ENCODE measurements at places on chromosomes 11 and 22.

DNA sequence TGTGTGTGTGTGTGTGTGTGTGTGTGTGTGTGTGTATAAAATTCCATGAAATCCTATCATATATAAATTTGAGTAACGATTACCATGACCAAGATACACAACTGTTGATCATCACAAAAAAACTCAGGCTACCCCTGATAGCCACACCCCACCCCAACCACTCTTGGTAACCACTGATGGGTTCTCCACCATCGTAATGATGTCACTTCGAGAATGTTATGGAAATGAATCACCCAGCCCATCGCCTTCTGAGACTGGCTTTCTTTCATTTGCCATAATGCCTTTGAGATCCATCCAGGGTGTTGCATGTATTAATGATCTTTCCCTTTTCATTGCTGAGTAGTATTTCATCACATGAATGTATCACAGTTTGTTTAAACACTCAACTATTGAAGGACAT is 496.0 kb downstream of the MIAT start:
- H3K4me3 ChIP-seq, result no peak overlapping the region
- H3K27ac ChIP-seq, result no peak overlapping the region
- no peak for DNase-seq
- no peaks in the 10 kb centered on the region for H3K27me3 ChIP-seq

DNA sequence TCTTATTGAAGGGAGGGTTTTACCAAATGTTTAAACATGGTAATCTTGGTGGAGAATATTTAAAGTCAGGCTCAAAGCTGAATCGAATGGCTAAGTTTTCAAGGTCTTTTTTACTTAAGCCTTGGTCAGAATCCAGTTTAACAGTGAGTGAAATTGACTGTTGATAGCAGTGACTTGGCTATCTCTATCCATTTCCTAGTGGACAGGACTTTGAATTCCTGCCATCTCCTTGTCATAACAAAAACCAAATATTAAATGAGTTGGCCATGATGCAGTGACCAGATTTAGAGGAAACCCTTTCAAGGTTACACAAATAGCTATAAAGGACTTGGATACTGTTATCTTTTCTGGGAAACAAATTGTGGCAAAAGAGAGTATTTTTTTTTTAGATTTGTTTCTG is 92.0 kb downstream of the JRKL start:
- H3K27ac ChIP-seq, result no peak overlapping the region
- no peaks in the 10 kb centered on the region for H3K27me3 ChIP-seq
- H3K4me1 ChIP-seq, result no peaks in the 10 kb centered on the region
- DNase-seq, result no peak
- no peak overlapping the region for H3K4me3 ChIP-seq

GRCh38 chr11:35486934-35487333 is 38.5 kb downstream of the PAMR1 start:
- H3K4me1 ChIP-seq, result no peaks in the 10 kb centered on the region
- DNase-seq, result no peak
- H3K27ac ChIP-seq, result no peak overlapping the region
- no peak overlapping the region for H3K4me3 ChIP-seq

DNA sequence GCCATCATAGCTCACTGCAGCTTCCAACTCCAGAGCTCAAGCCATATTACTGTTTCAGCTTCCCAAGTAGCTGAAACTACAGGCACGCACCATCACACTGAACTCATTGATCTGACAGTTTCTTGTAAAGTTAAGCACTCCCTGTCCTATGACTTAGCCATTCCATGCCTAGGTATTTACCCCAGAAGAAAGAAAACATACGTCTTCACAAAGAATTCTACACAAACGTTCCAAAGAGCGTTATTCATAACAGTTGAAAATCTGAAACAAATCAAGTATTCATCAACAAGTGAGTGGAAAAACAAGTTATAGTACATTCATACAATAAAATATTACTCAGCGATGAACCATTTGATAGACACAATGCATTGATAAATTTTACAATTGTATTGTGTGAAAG is 7.8 kb upstream of the NLRP10 start:
- DNase-seq, result no peak
- no peak overlapping the region for H3K4me3 ChIP-seq
- no peaks in the 10 kb centered on the region for H3K27me3 ChIP-seq
- H3K36me3 ChIP-seq, result no peaks in the 10 kb centered on the region
- H3K4me1 ChIP-seq, result no peaks in the 10 kb centered on the region

DNA sequence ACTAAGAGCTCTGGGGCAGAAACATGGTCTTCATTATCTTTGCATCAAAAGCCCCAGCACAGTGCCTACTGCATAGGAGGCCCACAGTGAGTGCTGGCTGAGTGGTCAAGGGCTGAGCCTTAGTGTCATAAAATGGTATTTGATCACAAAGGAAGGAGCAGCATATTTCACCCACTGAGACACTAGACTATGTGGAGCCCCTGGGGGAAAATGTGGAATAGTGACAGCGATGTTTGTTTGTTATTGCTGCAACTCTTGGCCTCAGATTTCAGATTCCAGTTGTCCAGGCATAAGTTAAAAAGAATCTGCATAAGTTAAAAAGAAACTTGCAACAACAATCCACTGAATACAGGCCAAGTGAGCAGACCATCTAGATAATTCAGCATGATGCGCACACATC is 7.0 kb downstream of the KIRREL3 start:
- H3K4me3 ChIP-seq, result no peak overlapping the region
- no peaks in the 10 kb centered on the region for H3K36me3 ChIP-seq
- no peaks in the 10 kb centered on the region for H3K4me1 ChIP-seq
- DNase-seq, result no peak

DNA sequence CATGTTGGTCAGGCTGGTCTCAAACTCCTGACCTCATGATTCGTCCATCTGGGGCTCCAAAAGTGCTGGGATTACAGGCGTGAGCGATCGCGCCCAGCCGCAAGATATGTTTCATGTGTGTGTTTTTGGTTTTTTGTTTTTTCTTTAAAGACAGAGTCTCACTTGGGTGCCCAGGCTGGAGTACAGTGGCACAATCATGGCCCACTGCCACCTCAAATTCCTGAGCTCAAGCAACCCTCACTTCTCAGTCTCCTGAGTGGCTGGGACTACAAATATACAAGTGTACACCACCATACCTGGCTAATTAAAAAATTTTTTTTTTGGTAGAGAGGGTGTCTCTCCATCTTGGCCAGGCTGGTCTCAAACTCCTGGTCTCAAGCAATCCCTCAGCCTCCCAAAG is 8.4 kb downstream of the TIGD3 start:
- H3K27ac ChIP-seq, result peak overlapping the region; percentile 26
- H3K4me3 ChIP-seq, result no peak overlapping the region
- H3K36me3 ChIP-seq, result peaks cover 2% of the 10 kb centered on the region
- peaks cover 5% of the 10 kb centered on the region for H3K4me1 ChIP-seq
- no peak for DNase-seq

GRCh38 chr22:17792299-17792698 is 18.0 kb upstream of the BID start:
- H3K4me3 ChIP-seq, result no peak overlapping the region
- no peak for DNase-seq

DNA sequence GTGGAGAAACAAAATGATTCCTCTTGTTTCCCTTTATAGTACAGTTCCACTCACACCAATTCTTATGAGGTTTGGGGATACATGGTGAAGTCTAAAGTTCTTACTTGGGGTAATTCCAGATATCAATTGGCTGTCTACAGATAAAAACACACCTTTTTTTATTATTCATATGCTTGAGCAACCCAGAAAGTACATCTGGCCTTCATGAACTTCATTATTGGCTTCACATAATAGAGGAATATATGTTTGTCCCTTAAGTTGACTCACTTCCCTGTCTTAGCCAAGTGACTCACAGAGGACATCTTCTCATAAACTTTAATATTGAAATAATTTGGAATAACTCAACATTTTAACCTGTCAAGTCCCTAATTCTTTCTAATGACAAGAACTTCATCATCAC is 36.3 kb upstream of the SOX6 start:
- peak overlapping the region; percentile 62 for H3K27ac ChIP-seq
- no peak overlapping the region for H3K4me3 ChIP-seq
- H3K4me1 ChIP-seq, result no peaks in the 10 kb centered on the region

GRCh38 chr11:126839496-126839895 is 161.1 kb downstream of the KIRREL3 start:
- H3K4me1 ChIP-seq, result no peaks in the 10 kb centered on the region
- no peak overlapping the region for H3K27ac ChIP-seq
- H3K4me3 ChIP-seq, result no peak overlapping the region
- no peaks in the 10 kb centered on the region for H3K36me3 ChIP-seq
- no peak for DNase-seq

DNA sequence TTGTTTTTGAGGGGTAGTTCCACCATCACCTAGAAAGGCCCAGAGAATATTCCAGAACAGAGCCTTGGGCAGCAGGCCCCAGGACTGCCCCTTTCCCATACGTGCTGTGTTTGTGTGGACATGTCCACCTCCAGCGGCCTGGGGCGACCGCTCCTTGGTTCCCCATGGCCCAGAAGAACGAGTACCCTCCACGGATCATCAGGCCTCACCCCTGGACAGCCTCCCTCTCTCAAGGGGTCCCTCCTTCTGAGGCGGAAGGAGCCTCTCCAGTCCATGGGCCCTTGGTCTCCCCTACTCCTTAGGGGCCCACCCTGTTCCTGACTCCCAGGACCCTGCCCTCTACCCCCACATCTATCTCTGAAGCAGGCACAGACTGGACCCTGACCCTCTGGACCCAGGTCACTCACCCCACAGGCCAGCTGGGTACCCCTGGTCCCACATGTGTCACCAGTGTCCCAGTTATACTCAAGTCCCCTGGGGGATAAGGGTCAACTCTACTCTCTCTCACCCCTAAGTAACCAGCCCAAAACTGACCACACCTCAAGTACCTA is 32.6 kb downstream of the IGLL5 start:
- no peak for DNase-seq
- H3K36me3 ChIP-seq, result no peaks in the 10 kb centered on the region
- H3K4me3 ChIP-seq, result no peak overlapping the region

DNA sequence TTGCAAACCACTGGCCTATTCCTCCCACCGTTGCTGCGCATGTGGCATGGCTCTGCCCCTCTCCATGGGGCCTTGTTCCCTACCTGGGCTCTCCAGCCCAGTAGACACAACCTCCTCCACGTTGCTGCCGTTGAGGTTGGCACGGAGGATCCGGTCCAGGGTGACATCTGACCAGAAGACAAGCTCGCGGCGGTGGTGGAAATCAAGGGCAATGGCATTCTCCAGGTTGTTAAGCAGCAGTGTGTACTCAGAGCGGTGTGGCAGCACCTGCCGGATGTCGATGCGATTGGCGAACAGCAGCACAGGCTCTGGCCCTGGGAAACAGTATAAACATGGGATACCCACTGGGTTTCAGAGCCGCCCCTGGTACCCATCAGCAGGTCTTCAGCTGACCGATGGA is 23.8 kb downstream of the LRP4 start:
- no peak overlapping the region for H3K27ac ChIP-seq
- H3K4me3 ChIP-seq, result no peak overlapping the region
- DNase-seq, result no peak

GRCh38 chr11:76642341-76642740 is 28.2 kb downstream of the LRRC32 start:
- no peak overlapping the region for H3K27ac ChIP-seq
- H3K36me3 ChIP-seq, result no peaks in the 10 kb centered on the region
- no peak for DNase-seq
- no peaks in the 10 kb centered on the region for H3K4me1 ChIP-seq
- peaks cover 3% of the 10 kb centered on the region for H3K27me3 ChIP-seq
- no peak overlapping the region for H3K4me3 ChIP-seq

DNA sequence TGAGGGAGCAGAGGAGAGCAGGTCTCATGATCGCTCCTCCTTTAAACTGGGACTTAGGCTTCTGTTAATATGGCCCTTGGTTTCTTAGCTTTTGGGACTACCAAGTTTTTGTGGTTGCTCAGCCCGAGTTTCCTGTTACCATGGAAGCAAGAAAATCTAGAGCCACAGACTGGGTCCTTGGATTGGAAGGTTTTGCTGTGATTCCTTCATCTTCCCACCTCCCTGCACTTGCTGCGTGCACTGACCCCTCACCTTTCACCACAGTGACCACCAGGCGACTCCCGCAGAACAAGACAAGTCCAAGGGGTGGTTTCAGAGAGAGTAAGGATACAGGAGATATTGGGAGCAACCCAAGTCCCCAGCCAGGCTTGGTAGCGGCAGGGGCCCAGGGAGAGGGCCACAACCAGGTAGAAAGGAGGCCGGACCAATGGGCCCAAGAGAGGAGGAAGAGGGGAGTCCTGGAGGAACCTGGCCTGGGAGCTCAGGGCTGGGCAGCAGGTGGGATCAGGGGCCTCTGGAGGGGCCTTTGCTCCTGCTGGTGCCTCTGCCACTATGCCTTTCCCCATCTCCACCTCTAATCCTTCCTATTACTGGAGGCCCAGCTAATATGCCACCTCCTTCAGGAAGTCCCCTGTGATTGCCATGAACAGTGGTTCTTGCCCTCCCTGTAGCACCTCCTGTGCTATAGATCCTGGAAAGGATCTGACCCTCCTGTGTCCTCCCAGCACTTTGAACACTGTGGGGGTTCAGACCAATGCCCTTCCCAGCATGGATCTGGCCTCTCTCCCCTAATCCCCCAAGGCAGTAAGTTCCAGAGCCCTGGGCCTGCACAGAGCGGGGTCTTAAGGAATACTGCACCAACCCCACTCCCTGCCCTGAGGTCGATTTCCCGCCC is 21.2 kb downstream of the CSF2RB start:
- no peak overlapping the region for H3K4me3 ChIP-seq
- H3K27me3 ChIP-seq, result no peaks in the 10 kb centered on the region
- DNase-seq, result no peak
- H3K36me3 ChIP-seq, result no peaks in the 10 kb centered on the region
- no peak overlapping the region for H3K27ac ChIP-seq
- H3K4me1 ChIP-seq, result no peaks in the 10 kb centered on the region
